ENCODE measurements at places on chromosomes 6 and 20. TPM values are rescaled to one million over a fixed set of nuclear protein-coding genes. Genes with fewer than 3 reads are reported as not detected.

SLC17A2 gene
- not detected for total RNA-seq

GRCh38 chr20:41925476-41925875 lies 307.3 kb upstream of the CHD6 start:
- H3K36me3 ChIP-seq: no peaks in the 10 kb centered on the region
- DNase-seq: no peak
- H3K4me1 ChIP-seq: no peaks in the 10 kb centered on the region
- no peaks in the 10 kb centered on the region for H3K27me3 ChIP-seq

GLP1R gene
- total RNA-seq: 1.3 TPM

EYS gene
- total RNA-seq: 0.03 TPM

GRCh38 chr6:112005013-112005371 lies 48.9 kb upstream of the CCN6 start:
- no peaks in the 10 kb centered on the region for H3K27me3 ChIP-seq
- DNase-seq: no peak
- H3K4me1 ChIP-seq: no peaks in the 10 kb centered on the region
- no peak overlapping the region for H3K27ac ChIP-seq
- no peak overlapping the region for H3K4me3 ChIP-seq

EYA2 gene
- 1.8 TPM for total RNA-seq

CAGE1 gene
- total RNA-seq: 0.03 TPM

DNA sequence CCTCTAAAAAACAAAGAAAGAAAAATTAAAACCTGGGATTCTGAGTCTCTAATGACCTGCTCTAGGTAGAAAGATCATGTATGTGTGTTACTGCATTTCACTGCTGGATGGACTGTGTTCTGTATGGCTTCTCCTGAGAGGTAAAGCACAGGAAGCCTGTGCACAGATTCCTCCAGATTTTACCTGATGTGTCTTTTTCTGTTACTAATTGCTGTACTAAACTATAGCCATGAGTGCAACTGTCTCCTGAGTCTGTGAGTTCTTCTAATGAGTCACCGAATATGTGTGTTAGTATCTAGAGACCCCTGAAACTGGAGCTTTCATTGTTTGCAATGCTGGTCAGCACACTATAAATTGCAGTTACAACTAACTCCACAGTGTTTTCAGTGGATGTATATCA lies 270.8 kb downstream of the CDKAL1 start:
- DNase-seq: no peak
- no peak overlapping the region for H3K27ac ChIP-seq
- no peaks in the 10 kb centered on the region for H3K4me1 ChIP-seq
- no peaks in the 10 kb centered on the region for H3K36me3 ChIP-seq

DNA sequence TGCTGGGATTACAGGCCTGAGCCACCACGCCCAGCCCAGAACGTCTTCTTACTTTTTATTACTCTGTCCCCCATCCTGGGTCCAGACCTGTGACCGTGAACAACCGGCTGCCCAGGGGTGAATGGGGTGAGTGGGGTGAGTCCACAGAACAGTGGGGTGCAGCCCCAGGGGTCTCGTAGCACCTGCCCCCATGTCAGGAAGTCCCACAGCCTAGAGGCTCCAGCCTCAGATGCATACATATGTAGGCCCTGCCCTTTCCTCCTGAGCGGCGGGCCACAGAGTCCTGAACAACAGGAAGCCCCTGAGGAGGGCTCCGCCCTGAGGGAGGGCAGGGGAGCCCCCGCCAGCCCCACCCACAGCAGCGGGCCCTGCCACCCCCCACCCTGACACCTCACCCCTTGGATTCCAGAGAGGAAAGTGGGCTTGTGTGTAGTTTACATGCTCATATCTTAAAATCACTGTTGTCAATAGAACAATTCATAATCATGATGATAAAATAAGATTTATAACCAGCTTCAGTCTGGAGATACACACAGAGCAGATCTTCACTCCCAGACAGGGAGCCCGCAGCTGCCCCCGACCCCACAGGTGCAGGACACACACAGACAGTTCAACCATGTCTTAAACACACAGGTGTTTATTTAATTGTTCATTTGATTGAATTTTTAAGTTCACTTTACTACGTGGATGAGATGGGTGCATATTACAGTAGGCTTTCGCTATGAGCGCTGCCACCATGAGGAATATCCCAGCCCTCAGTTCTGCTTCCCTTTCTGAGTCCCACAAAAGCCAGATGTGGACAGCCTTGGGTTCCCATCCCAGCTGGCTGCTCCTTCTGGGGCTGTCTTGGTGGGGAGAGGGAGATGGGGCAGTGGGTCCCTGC lies 12.4 kb upstream of the GMEB2 start:
- H3K4me3 ChIP-seq: no peak overlapping the region
- peaks cover 11% of the 10 kb centered on the region for H3K4me1 ChIP-seq
- no peak for DNase-seq
- no peaks in the 10 kb centered on the region for H3K36me3 ChIP-seq
- peaks cover 17% of the 10 kb centered on the region for H3K27me3 ChIP-seq

GRCh38 chr6:23414051-23414445 lies 712.0 kb upstream of the NRSN1 start:
- H3K36me3 ChIP-seq: no peaks in the 10 kb centered on the region
- DNase-seq: no peak
- no peak overlapping the region for H3K27ac ChIP-seq
- H3K27me3 ChIP-seq: no peaks in the 10 kb centered on the region

GRCh38 chr6:35230498-35230897 lies 16.7 kb downstream of the SCUBE3 start:
- no peaks in the 10 kb centered on the region for H3K27me3 ChIP-seq
- DNase-seq: no peak
- H3K27ac ChIP-seq: no peak overlapping the region
- no peaks in the 10 kb centered on the region for H3K4me1 ChIP-seq

CDH26 gene
- total RNA-seq: not detected

DNA sequence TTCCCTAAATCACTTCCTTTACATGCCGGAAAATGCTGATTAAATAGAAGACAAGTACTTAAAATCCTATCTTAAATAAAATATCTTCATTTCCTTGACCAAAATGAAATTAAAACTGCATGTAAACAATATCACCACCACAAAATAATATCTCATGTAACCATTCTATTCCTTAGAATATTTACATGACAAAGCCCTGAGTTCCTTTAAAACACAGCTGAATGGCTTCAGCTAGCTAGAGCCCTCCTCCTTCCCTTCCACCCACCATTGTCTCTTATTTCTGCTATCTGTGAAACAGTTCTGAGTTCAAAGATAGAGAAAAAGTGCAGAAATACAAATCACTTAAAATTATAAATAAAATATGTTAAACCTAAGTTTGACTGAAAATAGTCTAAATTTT lies 103.1 kb downstream of the HIVEP2 start:
- H3K36me3 ChIP-seq: no peaks in the 10 kb centered on the region
- peaks cover 23% of the 10 kb centered on the region for H3K4me1 ChIP-seq
- H3K27ac ChIP-seq: no peak overlapping the region
- H3K27me3 ChIP-seq: no peaks in the 10 kb centered on the region
- no peak overlapping the region for H3K4me3 ChIP-seq

C6orf89 gene
- total RNA-seq: 17.8 TPM

GRCh38 chr6:71035871-71036270 lies 79.0 kb upstream of the B3GAT2 start:
- no peak overlapping the region for H3K4me3 ChIP-seq
- no peak for DNase-seq
- H3K4me1 ChIP-seq: peaks cover 13% of the 10 kb centered on the region
- no peaks in the 10 kb centered on the region for H3K36me3 ChIP-seq
- H3K27ac ChIP-seq: no peak overlapping the region

DUSP15 gene
- total RNA-seq: 0.45 TPM

GRCh38 chr6:49155316-49155715 lies 307.7 kb downstream of the MMUT start:
- H3K4me1 ChIP-seq: peaks cover 41% of the 10 kb centered on the region
- no peak overlapping the region for H3K27ac ChIP-seq
- H3K4me3 ChIP-seq: peak overlapping the region; percentile 7
- DNase-seq: peak; percentile 76
- no peaks in the 10 kb centered on the region for H3K36me3 ChIP-seq

DNA sequence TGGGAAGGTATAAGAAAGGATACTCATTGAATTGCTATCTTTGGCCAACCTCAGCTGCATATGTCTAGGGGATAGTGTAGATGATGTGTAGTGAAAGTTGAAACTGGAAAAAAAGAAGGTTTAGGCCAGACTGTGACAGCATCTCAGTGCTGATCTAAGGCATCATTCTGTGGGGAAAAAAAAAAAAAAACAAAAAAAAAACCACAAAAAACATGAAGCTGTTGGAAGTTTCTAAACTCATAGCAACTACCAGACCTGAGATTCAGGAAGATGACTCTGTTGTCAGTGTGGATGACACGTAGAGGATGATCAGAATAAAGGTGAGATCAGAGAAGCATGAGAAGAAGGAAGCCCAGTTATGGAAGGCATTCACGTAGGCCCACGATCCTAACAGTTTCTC lies 100.8 kb upstream of the CNKSR3 start:
- no peak for DNase-seq
- no peak overlapping the region for H3K27ac ChIP-seq
- H3K27me3 ChIP-seq: no peaks in the 10 kb centered on the region
- no peaks in the 10 kb centered on the region for H3K4me1 ChIP-seq
- no peaks in the 10 kb centered on the region for H3K36me3 ChIP-seq

NDRG3 gene
- total RNA-seq: 25.3 TPM

C6orf141 gene
- total RNA-seq: 97.2 TPM

GRCh38 chr6:10465629-10466499 lies 51.0 kb upstream of the TFAP2A start:
- H3K4me1 ChIP-seq: peaks cover 11% of the 10 kb centered on the region
- no peak overlapping the region for H3K4me3 ChIP-seq
- no peak overlapping the region for H3K27ac ChIP-seq
- peak; percentile 84 for DNase-seq

- no peaks in the 10 kb centered on the region for H3K36me3 ChIP-seq
- no peaks in the 10 kb centered on the region for H3K4me1 ChIP-seq
- DNase-seq: no peak
- H3K4me3 ChIP-seq: no peak overlapping the region
- H3K27me3 ChIP-seq: no peaks in the 10 kb centered on the region
Measured at GRCh38 chr6:29516108-29516507, 28.4 kb upstream of the MAS1L start.

DNA sequence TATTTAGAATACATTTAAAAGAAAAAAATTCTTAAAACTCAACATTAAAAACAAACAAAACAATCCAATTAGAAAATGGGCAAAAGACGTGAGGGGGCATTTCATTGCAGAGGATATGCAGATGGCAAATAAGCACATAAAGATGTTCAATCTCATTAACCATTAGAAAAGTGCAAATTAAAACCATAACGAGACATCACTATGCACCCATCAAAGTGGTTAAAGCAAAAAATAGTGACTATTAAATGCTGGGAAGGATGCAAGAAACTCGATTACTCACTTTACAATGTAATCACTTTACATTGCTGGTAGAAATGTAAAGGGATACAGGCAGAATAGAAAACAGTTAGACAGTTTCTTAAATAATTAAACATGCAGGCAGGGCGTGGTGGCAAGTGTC lies 59.0 kb downstream of the BCAS1 start:
- no peaks in the 10 kb centered on the region for H3K36me3 ChIP-seq
- no peak overlapping the region for H3K4me3 ChIP-seq
- no peaks in the 10 kb centered on the region for H3K27me3 ChIP-seq
- peaks cover 7% of the 10 kb centered on the region for H3K4me1 ChIP-seq
- DNase-seq: no peak

GRCh38 chr6:106308985-106309384 lies 16.6 kb downstream of the ATG5 start:
- H3K27me3 ChIP-seq: no peaks in the 10 kb centered on the region
- no peak overlapping the region for H3K4me3 ChIP-seq
- H3K4me1 ChIP-seq: no peaks in the 10 kb centered on the region

C20orf202 gene
- not detected for total RNA-seq

DNA sequence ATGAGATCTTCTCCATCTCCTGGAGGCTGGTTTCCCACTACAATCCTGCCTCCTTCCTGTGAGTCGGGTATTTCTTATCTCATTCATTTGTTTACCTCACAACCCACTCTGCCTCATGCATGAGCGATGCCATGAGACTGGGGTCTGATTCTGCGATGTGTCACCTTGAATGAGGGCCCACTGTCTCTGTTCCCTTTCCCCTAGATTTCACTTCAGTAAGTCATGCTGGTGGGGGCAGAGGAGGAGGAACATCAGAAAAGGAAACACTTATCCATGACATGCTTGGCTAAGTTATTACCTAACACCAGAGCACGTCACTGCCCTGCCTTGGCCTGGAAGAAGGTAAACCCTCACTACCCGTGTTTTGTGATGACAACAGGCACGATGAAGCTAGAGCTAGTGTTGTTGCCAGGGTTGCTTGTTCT lies 337.4 kb upstream of the PRDM1 start:
- no peak for DNase-seq
- no peak overlapping the region for H3K27ac ChIP-seq
- H3K36me3 ChIP-seq: no peaks in the 10 kb centered on the region
- H3K27me3 ChIP-seq: no peaks in the 10 kb centered on the region
- no peak overlapping the region for H3K4me3 ChIP-seq

GRCh38 chr6:163253556-163254213 lies 160.8 kb upstream of the QKI start:
- H3K36me3 ChIP-seq: no peaks in the 10 kb centered on the region
- peaks cover 9% of the 10 kb centered on the region for H3K4me1 ChIP-seq
- no peak overlapping the region for H3K27ac ChIP-seq
- no peak overlapping the region for H3K4me3 ChIP-seq
- no peaks in the 10 kb centered on the region for H3K27me3 ChIP-seq

DNA sequence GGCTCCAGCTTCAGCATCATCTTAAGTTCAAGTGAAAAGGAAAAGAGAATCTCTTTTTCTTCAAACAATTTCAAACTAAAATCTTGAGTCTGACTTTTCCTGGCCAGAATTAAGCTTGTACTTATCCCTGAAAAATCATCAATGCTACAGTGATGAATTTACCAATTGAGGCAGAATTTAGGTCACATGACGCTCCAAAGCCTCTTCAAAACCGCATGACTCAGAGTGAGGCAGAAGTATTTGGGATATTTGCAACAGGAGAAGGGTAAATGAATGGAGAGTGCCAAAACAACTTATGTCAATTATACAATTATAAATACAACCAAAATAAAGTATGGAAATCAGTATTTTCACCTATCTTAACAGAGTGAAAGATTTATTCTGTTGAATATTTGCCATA lies 515.5 kb downstream of the COL12A1 start:
- no peak overlapping the region for H3K27ac ChIP-seq
- H3K36me3 ChIP-seq: no peaks in the 10 kb centered on the region
- no peaks in the 10 kb centered on the region for H3K27me3 ChIP-seq
- no peak overlapping the region for H3K4me3 ChIP-seq
- DNase-seq: no peak
- H3K4me1 ChIP-seq: no peaks in the 10 kb centered on the region

DNA sequence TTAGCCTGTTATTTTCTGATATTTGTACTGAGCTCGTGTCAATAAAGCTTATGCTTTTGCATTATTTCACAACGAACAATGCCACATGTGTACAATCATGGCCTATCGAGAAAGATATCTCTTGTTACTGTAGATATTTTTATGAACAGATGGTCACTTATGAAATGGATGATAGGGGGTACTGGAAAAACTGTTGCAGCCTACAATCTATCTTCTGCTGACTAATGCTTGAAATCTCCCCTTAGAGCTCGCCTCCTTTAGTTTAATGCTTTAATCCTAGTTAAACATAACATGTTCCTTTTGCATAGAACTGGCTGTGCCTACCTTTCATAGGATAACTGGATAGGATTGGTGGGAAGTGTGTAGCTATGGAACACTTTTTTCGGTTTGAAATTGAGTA lies 296.2 kb downstream of the FARS2 start:
- peaks cover 9% of the 10 kb centered on the region for H3K4me1 ChIP-seq
- H3K27me3 ChIP-seq: no peaks in the 10 kb centered on the region
- no peak overlapping the region for H3K27ac ChIP-seq
- H3K4me3 ChIP-seq: no peak overlapping the region

POU5F1 gene
- total RNA-seq: 17.2 TPM
